ENCODE measurements at places on chromosomes 4 and X.

- DNase-seq: no peak
Measured at GRCh38 chrX:120286733-120287512, 24.3 kb downstream of the TMEM255A start.

- DNase-seq: no peak
Measured at GRCh38 chrX:68934922-68935321, 106.1 kb downstream of the EFNB1 start.

- no peak for DNase-seq
Measured at GRCh38 chrX:131239057-131239456, 50.0 kb downstream of the IGSF1 start.

DNA sequence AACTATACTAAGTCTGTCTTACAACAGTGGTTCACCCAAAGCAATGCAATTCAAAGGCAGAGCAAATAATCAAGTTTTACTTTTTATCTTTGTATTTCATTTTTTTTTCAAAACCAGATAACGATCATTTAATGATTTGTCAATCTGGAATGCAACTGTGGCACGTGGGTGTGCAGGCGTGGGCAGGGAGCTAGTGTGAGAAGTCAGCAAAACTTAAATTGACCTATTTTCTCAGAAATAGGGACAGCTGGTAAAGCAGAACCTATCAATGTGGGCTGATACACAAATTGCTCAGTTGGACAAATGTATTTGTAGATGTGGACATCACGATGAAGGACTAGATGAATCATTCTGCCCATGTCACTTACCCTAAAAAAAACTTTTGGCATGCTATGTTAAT is 105.6 kb downstream of the CBLL2 start:
- peak; percentile 2 for DNase-seq

DNA sequence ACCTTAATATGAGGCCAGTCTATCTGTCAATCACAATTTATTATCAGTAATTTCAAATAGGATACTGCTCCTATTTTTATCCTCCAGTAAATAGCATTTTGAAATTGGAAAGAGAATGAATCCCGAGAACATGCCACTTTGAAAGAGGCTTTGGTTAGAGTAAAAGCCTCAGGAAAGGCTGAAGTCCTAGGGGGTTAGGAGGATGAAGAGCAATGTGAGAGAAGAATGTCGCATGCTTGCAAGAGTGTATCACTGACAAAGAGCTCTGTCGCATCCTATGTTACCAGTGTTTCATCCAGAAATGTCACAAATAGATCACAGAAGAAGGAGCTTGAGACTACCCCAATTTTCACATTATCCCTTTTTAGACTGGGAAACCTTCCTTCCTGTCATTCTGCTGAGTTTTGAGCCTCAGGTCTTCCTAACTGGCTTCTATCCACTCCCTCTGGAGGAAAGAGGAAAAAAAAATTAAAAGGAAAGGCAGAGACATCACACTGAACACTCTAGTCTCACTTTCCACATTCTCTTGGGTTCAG is 39.8 kb downstream of the GPM6A start:
- DNase-seq: no peak

GRCh38 chrX:43750248-43750676 is 94.2 kb downstream of the MAOA start:
- peak; percentile 44 for DNase-seq

- DNase-seq: no peak
Measured at GRCh38 chr4:168317621-168318020, 931 bp downstream of the DDX60 start.

DNA sequence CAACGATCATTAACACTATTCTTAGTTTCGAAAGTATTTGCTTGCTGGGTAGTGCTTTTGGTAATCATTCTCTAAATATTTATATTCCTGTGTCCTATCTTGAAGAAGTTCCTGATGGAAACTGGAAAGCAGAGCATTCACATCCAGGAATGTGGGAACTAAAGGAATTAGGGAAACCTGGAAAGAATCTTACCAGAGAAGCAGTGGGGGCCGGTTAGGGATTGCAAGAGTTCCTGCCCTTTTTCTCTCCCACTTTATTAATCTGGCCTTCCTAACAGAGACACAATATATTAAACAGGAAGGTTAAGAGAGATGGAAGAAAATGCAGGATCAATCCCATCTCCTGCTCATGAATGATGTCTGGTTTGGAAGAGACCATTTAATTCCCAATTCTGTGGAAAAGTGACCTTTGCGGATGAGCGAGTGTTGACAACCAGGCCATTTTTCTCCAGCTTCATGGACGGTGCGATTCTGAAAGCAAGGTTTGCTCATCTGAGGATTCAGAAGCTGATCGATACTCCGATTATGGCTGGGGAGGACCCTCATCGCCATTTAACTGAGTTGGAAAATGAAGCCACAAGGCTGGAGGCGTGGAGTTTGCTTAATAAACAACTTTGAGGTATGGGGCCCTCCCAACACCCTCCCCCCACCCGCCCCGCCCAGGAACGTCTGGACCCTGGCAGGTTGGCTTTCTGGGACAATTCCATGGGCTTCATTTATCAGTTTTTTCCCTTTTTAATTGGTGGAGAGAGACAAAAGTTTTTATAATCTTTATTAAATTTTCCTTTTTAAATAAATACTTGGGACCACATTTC is 52.3 kb downstream of the C4orf51 start:
- DNase-seq: no peak

All from urothelium cell line (cell line).